ENCODE measurements at places on chromosomes 5 and 9. TPM values are rescaled to one million over a fixed set of nuclear protein-coding genes. Genes with fewer than 3 reads are reported as not detected.

- no peak for DNase-seq
Observed at GRCh38 chr5:55481293-55481855, 53.4 kb downstream of the PLPP1 start.

- DNase-seq = no peak
Observed at GRCh38 chr9:69003051-69003450, 10.9 kb downstream of the PRKACG start.

GRCh38 chr5:74017786-74018211 lies 391.8 kb downstream of the ARHGEF28 start:
- no peak for DNase-seq

GRCh38 chr5:173397516-173397915 lies 69.3 kb upstream of the STC2 start:
- no peak for DNase-seq

DNA sequence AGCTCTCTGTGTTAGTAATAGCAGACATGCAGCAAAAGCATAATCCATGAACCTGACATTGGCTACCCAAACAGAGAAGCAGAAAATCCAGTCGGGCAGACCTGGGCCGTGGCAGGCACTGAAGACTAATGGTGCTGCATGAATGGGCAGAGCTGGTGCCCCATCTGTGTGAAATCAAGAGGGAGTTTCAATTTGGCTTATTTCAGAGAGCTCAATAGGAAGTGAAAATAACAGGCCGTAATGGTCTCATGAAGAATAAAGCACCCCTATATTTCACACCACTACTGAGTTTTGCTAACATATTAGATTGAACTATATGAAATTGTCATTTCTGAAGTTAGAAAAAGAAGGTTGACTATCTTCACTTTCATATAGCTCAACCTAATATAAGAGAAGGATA lies 149.7 kb downstream of the ENC1 start:
- DNase-seq = no peak

- DNase-seq = no peak
Observed at GRCh38 chr5:169301386-169301934, 521 bp upstream of the SLIT3 start.

GRCh38 chr9:99353408-99353807 lies 131.3 kb downstream of the SEC61B start:
- DNase-seq = no peak

DNA sequence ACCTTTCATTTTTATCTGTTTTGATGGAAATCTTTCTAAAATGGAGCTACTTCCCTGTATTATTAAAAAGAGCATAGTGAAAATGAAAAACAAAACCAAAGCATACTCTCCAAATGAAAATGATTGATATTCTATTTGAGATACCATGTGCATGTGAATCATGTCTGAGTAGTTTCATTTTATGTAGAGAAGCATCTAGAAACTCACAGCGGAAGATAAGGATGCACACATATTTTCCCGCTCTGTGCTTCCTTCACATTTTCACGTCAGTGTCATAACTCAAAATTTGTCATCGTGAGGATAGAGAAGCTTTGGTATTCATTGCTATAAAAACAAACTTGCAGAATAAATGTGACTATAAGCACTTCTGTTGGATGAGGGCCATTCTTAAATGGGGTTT lies 34.0 kb upstream of the CLINT1 start:
- DNase-seq = peak; percentile 18

- DNase-seq = no peak
Observed at GRCh38 chr9:13941714-13942113, 372.2 kb downstream of the NFIB start.

DNA sequence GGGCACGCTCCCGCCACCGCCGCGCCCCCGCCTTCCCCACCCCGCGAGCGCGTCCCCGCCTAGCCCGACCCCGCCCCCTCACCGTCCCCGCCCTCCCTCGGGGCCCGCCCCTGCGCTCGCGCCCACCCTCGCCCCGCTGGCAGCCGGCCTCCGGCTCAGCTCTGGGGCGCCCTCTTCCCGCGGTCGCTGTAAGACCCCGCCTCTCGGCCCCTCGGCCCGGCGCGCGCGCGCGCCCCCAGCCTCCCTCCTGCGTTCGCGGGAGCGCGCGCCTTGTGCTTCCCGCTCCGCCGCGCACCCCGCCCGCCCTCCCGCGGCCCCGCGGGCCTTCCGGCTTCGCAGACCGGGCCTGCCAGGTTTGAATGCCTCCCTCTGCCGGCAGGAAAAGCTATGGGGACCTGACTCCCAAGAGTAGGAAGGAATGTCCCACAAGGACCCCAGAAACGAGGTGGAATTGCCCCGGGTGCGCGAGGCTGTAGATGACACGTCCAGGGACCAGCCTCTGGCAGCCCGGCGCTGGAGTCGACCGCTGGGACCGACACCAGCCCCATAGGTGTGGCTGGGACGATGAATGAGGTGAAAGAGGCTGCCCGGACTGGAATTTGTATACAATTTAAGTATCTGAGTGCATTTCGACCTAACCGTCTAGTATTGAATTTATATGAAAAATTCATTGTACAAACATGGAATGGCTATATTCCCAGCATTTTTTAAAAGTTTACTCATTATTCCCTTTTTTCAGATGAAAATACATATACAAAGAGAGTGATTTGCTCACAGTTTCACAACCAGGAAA lies 416 bp upstream of the PTBP3 start:
- DNase-seq = peak; percentile 96

DNA sequence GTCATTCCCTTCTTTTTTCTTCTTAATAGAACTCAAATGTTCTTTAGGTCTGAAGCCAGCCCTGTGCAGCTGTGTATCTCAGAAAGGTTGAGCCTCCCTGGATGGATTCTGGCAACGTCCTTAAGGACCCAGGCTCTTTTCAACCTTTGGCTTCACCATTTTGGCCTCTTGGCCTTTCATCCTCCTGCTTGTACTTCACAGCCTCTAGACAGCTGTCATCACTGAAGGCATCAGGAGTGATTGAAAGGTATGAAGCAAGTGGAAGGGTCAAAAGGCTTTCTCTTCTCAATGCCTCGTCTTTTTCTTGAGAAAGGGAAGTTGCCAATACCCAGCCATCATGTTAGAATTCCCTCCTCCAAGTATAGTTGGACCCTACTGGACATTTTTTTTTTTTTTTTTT lies 81.2 kb upstream of the RANBP3L start:
- no peak for DNase-seq

The KIF24 gene
- 5.7 TPM for total RNA-seq

The FAM200C gene
- total RNA-seq = 1.4 TPM

The ANKRD33B gene
- total RNA-seq = 10.0 TPM

The OLFM1 gene
- total RNA-seq = not detected

The KIF4B gene
- 0.05 TPM for total RNA-seq

The MELK gene
- 68.4 TPM for total RNA-seq

The FAM193B gene
- 70.7 TPM for total RNA-seq

Measured in activated CD4-positive, alpha-beta memory T cell treated with anti-CD3 and anti-CD28 coated beads for 36 hours (primary cell).